H7 (cell line): ENCODE measurements at places on chromosomes 5 and 9. TPM values are rescaled to one million over a fixed set of nuclear protein-coding genes. Genes with fewer than 3 reads are reported as not detected.
A peak's percentile ranks its signal among the peaks of the same experiment; 100 is the strongest.

- no peak for DNase-seq
These were observed 232.1 kb downstream of the ARHGEF28 start for GRCh38 chr5:73858054-73858453.

DNA sequence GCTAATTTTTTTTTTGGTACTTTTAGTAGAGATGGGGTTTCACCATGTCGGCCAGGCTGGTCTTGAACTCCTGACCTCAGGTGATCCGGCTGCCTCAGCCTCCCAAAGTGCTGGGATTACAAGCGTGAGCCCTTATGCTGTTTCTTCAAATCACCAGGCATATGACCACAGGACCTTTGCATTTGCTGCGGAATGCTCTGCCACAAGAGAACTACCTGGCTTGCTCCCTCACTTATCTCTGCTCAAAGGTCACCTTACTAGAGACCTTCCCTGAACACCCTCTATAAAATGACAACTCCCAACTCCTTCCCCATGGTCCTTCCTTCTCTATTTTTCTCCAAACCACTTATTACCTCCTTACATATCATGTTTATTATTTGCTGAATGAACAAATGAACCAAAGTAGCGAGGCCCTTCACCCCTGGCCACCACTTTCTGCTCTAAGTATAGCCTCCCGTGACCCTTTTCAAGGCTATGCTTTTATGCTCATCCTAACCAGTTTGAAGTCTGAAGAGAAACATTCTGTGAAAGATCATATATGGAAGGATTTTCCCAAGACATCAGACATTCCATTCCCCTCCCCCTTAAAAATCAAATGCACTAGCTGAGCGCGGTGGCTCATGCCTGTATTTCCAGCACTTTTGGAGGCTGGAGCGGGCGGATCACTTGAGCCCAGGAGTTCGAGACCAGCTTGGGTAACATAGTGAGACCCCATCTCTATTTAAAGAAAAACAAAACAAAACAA is 1.3 kb downstream of the ZER1 start:
- DNase-seq, result no peak

DNA sequence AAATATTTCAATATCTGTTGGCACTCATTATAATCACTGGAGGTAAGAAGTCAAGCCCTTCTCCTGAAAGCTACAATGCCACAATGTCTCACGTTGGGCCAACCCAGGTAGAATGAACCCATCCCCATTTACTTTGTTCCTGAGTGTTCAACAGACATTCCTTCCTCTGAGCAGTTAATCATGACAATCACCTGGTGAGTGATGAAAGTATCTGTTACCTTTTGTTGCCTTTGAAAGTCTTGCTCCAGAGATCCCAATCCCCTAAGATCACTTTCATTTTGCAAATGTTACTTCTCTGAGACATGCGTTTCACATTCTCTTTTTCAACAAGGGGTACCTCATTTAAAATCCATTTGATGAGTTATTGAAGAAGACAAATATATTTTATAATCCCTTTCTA is 49.3 kb upstream of the MSX2 start:
- no peak for DNase-seq

DNA sequence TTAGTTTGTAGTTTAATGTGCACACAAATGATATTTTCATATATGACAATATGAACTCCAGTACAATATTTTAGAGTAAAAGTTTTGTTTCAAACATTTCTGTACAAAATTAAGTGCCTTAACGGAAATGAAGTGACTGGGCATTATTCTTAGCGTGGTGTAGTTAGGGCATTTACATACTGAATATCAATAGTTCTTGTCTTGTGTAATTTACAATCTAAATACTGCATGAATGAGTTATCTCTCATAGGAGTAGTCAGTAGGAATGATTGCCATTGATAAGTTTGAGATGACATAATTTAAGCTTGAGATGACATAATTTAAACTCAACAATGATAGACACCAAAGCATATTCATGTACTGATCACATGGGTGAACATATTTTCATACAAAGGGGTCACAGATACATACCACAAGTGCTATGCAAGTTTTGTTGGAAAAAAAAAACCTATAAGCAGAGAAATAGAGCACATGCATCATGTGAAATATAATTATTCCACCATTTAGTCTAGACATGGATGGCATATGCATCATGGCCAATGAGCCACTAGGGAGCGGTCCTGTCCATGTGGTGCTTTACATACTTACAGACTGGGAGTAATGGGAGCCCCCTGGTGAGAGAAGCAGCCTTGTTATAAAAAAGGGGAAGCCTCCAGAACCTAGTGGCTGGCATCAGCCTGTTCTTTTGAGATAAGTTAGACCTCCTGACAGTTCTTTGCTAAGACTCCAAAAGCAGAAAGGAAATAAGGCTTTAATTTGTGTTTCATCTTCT is 1523.9 kb downstream of the MAT2B start:
- peak; percentile 48 for DNase-seq

- no peak for DNase-seq
These were observed 15.6 kb upstream of the LVRN start for GRCh38 chr5:115946655-115947054.

- no peak for DNase-seq
These were observed 558.5 kb downstream of the EFNA5 start for GRCh38 chr5:107112216-107112615.

DNA sequence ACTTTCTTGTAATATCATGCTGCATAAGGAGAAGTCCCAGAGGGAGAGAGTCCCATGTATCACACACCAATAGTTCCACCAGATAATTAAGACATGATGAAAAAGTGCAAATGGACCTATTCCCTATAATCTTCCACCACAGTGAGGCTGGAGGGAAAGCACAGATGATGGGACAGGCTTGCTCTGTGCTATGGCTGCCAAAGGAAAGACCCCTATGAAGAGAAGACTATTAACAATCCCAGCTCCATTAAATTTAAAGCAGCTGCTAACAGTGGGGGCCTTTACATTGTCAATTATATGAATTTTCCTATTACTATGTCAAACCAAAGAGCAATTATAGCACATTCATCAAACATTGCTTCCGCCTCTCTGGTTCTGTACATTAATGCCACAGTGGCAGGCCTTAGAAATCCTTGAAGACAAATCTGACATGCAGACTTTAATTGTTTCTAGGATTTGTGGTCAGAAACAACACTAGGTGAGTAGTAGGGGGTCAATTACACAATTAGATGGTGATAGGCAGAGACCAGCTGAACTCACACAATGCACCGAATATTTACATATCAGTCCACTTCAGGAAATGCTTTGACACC is 551.3 kb downstream of the TLE1 start:
- no peak for DNase-seq

IFNA4 gene
- not detected in 2 replicates for total RNA-seq

GFI1B gene
- 0.52 TPM in 1 of 2 replicates, not detected in the other for total RNA-seq
